ENCODE measurements at places on chromosomes 3 and 15.

- no peak for DNase-seq
These were observed 22.2 kb upstream of the RHO start for GRCh38 chr3:129506231-129506742.

DNA sequence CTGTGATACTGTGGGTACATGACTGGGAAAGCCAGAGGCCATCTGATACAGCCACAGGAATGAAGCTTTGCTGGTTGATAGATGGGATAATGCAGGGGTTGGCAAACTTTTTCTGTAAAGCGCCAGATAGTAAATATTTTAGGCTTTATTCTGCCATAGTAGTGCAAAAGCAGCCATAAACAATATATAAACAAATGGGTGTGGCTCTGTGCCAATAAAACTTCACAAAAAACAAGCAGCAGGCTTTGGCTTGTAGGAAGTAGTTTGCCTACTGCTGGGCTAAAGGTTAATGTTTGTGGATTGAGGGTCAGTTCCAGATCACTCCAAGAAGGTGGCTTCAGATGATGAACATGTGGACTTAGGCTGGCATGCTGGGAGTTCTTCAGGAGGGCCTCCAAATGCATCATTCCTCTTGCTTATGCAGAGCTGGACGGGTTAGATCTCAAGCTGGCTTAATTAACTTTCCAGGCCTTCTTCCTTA is 305.7 kb downstream of the RPLP1 start:
- DNase-seq, result no peak

DNA sequence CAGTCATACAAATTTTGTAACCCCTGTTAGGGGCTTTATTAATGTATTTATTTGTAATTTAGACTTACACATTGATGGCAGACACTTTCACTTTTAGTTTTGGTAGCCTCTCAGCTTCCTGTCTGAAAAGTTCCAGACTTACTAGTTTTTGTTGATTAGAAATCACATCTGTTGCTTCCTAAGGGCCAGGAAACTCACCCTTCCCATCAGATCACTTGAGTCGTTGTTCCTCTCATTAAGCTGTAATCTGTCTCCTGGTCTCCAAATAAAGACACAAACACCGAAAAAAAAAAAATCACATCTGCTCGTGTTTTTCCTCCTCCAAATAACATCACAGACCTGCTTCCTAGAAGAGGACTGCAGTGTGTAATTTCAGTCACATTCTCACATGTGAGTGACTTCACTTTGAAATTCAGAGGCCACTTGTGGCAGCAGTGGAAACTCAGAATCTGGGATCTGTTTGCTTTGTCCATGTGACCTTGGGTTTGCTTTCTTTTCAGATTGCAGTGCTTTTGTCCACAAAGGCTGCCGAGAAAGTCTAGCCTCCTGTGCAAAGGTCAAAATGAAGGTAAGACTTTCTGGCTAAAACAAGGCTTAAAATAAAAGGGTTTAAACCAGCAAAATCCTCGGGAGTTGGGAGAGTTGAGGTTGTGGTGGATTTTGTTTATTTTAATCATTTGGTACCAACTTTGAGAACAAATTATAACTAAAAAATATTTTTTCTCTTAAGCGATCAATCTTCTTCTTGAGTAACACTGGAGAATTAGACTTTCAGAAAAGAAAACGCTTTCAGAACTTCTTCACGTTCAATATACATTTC is 87.0 kb downstream of the KLHL25 start:
- no peak for DNase-seq

DNA sequence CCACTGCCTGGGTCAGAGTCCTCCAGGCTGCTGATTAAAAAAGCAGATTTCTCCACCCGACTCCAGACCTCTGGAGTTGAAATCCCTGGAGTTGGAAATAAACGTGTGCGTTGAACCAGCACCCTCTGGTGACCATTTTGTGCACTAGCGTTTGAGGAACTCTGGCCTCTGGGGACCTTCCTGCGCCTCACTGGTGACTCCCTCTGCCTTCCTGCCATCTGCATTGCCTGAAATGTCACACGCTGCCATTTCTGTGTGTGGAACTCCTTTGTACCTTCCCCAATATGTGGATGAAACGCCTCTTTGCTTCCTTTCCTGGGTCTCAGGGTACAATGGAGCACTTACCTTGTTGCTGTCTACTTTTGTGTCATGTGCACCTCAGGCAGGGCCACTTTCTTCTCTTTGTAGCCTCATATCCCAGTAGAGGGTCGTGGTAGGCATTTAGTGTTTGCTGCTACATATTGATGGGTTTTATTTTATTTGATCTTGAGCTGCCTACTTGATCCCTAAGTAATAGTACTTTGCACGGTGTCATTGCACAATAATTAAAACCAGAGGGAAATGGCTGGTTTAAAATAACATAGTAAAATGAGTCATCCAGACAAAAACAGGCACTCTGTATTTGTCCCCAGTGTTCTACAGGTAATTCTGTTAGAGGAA is 56.8 kb downstream of the GPR171 start:
- DNase-seq, result no peak

GRCh38 chr3:79886204-79886603 is 118.4 kb upstream of the ROBO1 start:
- DNase-seq, result no peak

DNA sequence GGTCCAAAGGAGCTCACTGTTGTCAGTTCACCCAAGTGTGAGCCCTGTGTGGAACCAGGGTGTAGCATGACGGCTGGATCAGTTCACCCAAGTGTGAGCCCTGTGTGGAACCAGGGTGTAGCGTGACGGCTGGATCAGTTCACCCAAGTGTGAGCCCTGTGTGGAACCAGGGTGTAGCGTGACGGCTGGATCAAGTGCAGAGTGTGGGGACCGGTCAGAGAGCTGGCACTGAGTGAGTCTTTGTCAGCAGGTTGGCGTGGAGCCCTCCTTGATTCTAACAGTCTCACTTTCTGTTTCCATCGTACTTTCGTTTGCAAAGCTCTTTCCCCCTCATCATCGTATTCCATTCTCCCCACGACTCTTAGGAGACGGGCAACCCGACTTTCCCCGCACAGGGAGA is 57.9 kb upstream of the DLG1 start:
- no peak for DNase-seq

- DNase-seq, result no peak
These were observed 38.7 kb downstream of the CCR4 start for GRCh38 chr3:32990116-32990515.

- no peak for DNase-seq
These were observed 396.0 kb upstream of the C2CD4B start for GRCh38 chr15:62561059-62561519.

DNA sequence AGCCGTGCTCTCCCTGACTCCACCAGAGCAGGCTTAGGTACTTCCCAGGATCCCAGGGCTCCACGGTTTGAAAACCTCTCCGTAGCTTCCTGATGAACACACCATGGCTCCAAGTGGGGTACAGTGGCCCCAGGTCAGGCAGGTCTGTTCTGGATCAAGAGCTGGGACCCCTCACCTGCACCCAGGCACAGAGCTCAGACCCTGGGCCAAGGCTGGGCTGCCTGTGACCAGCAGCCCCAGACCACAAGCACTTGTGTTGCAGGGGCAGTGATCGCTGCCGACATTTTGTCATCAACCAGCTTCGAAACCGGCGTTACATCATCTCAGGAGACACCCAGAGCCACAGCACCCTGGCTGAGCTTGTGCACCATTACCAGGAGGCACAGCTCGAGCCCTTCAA is 5.3 kb downstream of the SH2D7 start:
- no peak for DNase-seq

DNA sequence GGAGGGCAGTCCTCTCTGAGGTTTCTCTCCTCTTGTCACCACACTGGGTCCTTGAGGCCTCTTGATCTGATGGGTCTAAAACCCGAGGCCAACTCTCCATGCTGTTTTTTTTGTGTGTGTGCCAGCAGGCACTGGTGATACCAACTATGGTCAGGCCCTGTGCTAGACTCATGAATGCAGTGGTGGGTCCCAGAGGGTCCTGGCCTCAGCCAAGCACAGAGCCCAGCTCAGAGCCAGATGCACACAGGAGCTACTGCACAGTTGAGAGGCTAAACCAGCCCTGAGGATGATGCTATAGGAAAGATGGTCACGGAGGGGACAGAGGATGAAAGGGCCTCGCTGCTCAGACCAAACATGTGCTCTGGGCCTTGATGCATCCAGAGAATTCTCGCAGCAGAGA is 33.5 kb downstream of the RAB6B start:
- no peak for DNase-seq

DNA sequence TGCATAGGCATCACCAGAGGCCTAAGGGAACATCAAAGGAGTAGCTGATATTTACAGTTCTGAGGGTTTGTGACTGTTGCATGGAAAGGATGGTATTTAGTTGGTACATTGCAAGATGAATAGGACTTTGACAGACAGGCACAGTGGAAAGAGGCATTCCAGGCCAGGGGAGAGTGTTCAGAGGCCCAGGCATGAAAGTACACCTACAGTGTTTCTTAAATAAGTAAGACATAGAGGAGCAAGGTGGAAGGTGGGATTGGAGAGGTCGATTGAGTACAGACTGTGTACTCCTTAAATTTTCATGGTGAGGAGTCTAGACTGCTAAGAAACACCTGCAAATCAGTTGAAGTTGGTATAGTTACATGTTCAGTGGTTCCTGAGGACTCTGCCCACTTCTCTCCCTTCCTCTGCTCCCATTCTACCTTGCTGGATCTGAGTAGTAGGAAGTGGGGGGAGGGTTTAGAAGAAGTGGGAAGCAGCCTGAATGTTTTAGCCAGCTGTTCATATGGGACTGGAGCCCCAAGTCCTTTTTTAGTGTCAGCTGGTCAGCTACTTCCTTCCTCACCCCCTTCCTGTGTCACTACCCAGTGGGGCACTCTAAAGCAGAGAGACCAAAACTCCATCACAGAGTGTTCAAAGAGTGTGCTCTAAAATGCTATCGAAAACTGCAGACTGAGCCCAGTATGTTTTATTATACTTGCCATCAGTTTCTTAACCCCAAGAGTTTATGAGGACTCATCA is 14.0 kb downstream of the KLHL18 start:
- DNase-seq, result no peak

GRCh38 chr3:133424937-133425869 is 25.3 kb downstream of the BFSP2 start:
- DNase-seq, result no peak

GRCh38 chr3:188817103-188817934 is 354.5 kb upstream of the TPRG1 start:
- no peak for DNase-seq

DNA sequence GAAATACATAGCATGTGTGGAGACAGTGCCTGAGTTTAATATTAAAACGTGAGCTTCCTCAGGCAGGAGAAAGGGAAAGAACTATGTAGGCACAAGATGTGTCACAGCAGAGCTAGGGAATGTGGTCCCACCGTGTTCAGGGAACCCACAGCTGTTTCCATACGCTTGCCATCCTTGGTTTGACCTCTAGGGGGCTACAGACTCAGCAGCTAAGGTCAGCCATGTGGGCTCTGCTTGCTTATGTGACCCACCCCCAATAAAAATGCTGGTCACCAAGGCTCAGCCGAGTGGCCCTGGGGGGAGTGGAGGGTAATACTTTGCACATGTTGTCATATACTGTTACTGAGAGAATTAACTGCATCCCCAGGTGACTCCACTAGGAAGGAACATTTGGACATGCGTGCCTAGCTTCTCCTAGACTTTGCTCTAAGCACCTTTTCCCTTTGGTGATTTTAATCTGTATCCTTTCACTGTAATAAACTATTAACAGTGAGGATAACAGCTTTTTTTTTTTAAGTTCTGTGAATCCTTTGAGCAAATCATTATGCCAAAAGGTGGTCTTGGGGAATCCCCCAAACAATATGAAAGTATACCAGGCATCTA is 3.3 kb downstream of the TUBGCP5 start:
- no peak for DNase-seq

DNA sequence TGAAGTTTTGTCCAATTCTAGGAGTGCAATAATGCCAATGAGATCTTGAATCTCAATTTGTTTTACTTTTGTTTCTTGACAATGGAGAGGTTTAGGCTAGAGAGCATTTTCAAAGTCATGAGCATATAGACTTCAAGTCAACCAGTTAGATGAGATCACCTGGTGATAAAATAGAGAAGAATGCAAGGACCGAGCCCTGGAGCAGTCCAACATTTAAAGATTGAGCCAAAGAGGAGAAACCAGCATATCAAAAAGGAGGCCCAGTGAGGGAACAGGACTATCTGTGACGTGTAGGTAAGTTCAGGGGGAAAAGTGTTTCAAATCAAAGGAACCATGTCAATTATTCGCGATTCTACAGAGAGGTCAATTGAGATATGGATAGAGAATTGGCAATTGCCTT is 1.7 kb upstream of the PIAS1 start:
- no peak for DNase-seq

- DNase-seq, result no peak
These were observed 44.6 kb downstream of the EEFSEC start for GRCh38 chr3:128197855-128198254.

GRCh38 chr3:30643763-30644462 is 37.5 kb downstream of the TGFBR2 start:
- no peak for DNase-seq

- no peak for DNase-seq
These were observed 33.0 kb upstream of the ANKDD1A start for GRCh38 chr15:64878705-64879104.

- DNase-seq, result no peak
These were observed 1.2 kb upstream of the PROK2 start for GRCh38 chr3:71786217-71786549.

GRCh38 chr3:112965656-112966055 is 9.2 kb downstream of the CD200R1 start:
- no peak for DNase-seq

DNA sequence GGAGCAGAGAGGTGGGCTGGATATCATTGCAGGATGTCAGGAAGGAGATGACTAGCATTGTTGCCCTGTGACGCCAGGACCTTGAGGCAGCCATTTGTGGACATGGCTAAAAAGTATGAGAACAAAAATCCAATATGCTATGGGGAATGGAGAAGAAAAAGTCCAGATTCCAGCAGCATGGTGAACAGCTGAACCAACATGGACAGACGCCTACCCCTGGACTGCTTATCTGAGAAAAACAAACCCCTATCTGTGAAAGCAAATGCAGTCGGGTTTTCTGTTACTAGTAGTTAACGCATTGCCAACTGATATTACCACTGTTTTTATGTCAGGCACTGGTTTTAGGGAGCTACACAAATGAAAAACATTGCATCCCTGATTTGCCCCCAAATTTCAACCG is 251.2 kb upstream of the RORA start:
- no peak for DNase-seq

GRCh38 chr3:4684976-4685375 is 191.8 kb downstream of the ITPR1 start:
- DNase-seq, result no peak

DNA sequence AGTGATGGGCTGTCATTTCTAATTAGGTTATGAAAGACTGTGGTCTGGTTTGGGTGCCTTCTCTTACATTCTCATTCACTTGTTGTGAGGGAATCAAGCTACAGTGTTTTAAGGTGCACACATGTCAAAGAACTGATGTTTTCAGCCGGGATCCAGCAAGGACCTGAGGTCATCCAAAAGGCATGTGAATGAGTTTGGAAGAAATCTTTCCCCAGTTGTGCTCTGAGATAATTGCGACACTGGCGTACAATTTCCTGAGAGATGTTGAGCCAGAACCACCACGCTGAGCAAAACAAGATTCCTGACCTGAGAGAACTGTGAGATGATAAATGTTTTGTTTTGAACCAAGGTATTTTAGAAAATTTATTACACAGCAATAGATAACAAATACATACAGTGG is 295.3 kb upstream of the SLITRK3 start:
- no peak for DNase-seq

All from AG04449 (cell line).